ENCODE measurements at places on chromosomes 11 and 22. TPM values are rescaled to one million over a fixed set of nuclear protein-coding genes. Genes with fewer than 3 reads are reported as not detected.

Gene MYBPC3
- total RNA-seq: not detected

Gene LGR4
- 1.3 TPM for total RNA-seq

Gene CHST1
- total RNA-seq: 0.65 TPM

Gene MMP13
- total RNA-seq: not detected

Gene OR52N4
- total RNA-seq: not detected

Gene LRRC10B
- total RNA-seq: 0.11 TPM

All from dermis lymphatic vessel endothelial cell (primary cell).